Skin of body (tissue), 3 donors: ENCODE measurements at places on chromosomes 11 and 22. TPM values are rescaled to one million over a fixed set of nuclear protein-coding genes. Genes with fewer than 3 reads are reported as not detected.

GRCh38 chr11:35725885-35726284 is 63.3 kb downstream of the TRIM44 start:
- no peak for DNase-seq

GRCh38 chr11:86595451-86595850 is 77.0 kb downstream of the ME3 start:
- DNase-seq, result no peak

DNA sequence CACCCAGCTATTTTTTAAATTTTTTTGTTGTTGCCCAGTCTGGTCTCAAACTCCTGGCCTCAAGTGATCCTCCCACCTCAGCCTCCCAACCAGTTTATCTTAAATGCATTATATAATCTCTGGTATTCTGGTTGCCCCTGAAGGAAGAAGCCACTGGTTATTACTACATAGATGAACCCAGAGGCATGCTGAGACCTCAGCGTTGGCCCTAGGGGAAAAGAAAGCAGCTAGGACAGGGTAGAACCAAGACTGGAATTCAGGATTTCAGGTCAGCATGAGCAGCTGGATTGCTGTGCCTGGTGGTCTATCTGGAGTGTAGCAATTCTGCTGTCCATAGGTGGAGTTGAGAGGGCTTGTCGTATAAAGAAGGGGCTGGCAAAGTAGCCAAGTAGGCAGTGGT is 67.2 kb downstream of the PARVA start:
- no peak for DNase-seq

Gene JAML
- total RNA-seq, result 12.2 TPM

- DNase-seq, result peak; percentile 75
Measured at GRCh38 chr11:6646071-6646470, 9.5 kb downstream of the DCHS1 start.

GRCh38 chr11:56843816-56844215 is 95.3 kb upstream of the OR9G4 start:
- no peak for DNase-seq

Gene LYVE1
- 48.0 TPM for total RNA-seq

- DNase-seq, result no peak
Measured at GRCh38 chr22:42269432-42270175, 849 bp downstream of the TCF20 start.

GRCh38 chr11:119024430-119025098 is 6.0 kb downstream of the TRAPPC4 start:
- no peak for DNase-seq

DNA sequence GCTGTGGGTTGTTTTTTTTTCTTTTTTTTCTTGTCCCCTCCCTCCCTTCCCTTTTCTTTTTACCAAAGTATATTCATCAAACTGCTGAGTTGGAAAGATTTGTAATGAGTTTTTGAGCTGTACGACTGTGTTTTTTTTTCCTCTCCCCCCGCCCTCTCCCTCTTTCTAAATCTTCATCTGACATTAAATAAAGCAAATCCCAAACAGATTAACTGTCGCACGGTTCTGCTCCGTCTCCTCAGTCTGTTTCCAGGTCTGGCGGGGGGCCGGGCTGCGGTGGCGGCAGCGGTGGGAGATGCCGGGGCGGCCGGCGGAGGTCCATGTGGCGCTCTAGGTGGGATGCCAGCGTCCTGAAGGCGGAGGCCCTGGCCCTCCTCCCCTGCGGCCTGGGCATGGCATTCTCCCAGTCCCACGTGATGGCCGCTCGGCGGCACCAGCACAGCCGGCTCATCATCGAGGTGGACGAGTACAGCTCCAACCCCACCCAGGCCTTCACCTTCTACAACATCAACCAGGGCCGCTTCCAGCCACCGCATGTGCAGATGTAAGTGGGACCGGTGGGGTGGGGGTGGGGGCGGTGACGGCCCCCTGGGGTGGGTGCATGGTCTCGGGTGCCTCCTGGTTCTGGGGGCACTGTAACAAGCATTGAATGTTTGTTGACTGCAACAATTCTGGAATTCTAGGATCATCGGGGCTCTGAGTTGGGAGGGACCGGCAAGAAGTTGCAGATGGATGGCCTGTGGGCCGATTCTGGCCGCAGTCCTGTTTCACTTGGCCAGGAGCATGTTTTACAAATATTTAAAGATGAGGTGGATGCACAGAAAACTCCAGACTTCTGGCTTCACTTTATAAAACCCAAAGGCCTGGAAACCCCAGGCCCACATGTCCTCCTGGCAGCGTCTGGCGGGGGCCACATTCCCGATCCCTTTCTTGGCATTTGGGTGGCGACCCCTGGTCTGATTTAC is 13.1 kb downstream of the MPPED1 start:
- DNase-seq, result no peak

Gene C22orf31
- total RNA-seq, result 0.20 TPM

DNA sequence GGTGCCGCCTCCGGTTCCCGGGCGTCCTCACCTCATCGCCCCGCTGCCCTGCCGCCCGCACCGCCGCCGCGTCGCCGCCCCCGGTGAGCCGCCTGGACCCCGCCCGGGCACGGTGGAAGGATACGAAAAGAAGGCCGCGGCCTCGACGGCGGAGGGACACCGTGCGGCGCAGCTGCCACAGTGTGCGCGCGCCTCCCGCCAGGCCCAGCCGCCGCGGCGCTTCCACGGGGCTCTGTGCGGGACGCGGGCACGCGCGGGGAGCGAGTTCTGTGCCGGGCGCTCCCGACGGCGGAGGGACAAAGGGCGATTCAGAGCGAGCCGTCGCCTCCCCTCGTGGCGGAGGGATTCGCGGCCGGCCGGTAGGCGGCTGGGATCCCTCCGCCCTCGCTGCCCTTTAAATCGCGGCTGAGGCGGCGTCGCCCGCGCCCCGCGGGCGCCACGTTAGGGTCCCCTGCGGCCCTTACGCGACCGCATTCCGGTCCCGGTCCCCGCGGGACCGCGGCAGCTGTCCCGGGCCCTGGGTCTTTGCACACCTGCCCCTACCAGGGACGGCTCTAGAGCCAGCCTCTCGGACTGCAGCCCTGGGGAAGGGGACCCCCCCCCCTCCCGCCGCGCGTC is 568 bp upstream of the KMT5B start:
- DNase-seq, result peak; percentile 92

DNA sequence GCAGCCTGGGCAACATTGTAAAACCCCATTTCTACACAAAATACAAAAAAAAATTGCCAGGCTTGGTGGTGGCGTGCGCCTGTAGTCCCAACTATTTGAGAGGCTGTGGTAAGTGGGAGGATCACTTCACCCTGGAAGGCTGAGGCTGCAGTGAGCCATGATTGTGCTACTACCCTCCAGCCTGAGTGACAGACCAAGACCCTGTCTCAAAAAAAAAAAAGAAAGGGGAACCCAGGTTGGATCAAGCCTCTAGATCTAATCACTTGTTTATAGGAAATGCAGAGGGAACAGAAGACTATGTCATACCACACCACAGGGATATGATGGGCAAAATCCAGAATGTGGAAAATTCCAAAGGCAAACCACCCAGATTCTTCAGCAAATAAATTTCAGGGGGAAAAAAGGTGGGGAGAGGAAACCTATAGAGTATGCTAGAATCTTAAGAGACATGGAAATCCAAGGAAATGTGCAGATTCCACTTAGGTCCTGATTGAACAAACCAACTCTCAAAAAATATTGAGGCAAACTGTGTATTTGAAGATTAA is 16.5 kb upstream of the MALAT1 start:
- DNase-seq, result no peak
